ENCODE measurements at places on chromosomes 2 and 18.

DNA sequence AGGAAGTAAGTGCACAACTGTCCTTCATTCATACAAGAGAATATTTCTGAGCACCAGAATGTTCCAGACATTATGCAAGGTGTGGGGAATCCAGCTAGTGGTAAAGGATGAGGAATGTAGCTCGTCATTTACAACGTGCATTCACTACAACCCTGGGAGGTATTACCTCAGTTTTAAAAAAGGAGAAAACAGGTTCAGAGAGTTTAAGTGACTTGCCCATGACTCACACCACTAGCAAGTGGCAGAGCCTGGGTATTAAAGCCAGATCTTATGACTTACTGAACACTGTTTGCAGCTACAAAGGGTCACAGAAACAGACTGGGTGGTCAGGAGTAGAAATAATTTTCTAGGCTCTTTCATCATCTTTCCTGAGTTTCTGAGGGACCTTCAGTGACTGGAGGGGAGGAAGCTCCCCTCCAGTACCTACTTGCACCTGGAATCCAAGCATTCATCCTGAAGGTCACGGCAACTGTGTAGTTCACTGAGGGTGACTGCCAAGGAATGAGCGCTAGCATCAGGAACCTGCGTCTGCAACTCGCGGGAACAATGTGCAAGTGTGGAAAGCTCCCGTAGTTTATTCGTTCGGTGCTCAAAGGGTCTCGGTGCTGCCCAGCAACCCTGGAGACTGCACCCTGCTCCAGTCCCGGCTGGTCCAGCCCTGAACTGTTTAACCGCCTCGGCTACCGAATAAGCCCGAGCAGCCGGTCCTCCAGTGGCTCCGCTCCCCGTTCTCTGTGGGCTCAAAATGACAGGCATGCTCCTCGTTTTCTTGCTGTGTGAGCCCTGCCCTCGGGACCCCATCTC is 647 bp downstream of the CCDC121 start:
- DNase-seq, result peak; percentile 83

DNA sequence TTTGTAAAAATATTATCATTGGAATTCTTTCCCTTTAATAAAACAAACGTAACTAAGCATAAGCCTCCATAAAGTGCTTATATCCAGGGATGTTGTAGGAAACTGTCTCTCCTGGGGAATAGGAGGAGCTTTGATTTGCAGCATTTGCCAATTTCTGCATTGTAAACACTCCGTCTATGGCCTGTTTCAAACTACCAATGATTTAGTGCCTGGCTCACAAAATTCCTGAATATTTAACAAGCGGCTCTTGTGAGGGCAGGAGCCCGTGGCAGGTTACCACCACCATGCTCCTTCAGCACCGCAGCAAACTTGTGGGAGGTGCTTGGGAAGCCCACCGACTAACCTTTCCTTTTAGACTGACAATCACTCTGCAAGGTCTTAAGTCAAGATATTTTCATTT is 520.3 kb downstream of the SOX11 start:
- no peak for DNase-seq

DNA sequence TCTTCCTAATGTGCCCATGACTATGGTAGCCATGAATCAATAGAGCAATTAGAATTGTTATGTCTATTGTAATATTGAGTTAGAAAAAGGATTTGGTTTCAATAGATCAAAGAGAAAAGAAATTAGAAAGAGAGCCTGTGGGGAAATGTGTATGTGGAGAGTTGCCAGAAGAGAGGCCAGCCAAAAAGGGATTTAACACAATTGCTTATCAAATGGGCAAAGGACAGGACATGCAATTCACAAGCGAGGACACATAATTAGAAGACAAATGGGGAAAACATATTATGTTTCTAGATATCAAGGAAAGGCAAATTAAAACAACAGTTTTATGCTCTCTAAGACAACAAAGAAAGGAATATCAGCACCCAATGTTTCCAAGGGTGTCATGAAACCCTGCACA is 403.2 kb upstream of the KLHL29 start:
- DNase-seq, result no peak

GRCh38 chr18:63683152-63683551 is 19.6 kb upstream of the SERPINB11 start:
- DNase-seq, result no peak

DNA sequence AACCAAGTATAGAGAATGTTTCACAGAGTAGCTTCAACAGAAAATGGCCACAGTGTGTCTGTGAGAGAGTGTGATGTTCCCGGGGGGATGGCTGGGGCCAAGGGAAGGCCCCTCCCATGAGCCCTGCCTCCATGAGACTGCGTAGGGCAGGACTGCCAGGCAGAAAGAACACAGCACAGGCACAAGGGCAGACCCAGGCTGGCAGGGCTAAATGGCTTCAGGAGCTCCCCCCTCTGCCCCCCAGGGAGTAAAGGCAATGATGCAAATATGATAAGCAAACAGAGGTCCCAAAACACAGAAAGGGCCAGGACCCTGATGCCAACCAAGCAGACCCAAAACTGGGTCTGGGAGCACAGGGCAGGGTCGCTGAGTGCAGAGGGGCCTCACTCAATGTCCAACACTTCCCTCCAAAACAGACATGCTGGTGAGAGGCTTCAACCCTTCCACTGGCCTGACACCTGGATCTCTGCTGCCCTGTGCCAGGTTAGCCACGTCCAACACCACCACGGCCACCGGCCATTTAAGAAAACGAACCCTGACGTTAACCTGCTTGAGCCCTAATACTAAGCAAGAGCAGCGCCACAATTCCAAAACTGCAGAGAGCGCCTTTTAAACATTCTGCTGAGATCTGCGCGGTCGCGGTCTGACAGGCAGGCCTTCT is 90.3 kb downstream of the HDAC4 start:
- no peak for DNase-seq

DNA sequence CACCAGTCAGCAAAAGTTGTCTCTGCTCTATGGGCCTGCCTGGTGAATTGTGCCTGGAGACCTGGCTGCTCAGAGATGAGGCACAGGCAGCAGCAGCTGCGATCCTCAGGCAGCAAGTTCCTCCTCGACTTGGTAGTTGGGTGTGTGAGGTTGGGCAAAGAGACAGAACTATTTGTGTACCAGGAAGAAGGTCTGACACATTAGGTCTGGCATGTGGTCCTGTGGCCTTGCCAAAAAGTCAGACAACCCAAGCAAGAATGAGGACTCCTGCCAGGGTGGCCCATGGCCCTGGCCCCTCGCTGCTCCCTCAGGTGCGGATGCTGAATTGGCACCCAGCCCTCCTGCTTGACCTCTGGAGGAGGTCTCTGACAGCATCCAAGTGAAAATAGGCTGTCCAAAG is 192.7 kb downstream of the DYSF start:
- DNase-seq, result no peak

DNA sequence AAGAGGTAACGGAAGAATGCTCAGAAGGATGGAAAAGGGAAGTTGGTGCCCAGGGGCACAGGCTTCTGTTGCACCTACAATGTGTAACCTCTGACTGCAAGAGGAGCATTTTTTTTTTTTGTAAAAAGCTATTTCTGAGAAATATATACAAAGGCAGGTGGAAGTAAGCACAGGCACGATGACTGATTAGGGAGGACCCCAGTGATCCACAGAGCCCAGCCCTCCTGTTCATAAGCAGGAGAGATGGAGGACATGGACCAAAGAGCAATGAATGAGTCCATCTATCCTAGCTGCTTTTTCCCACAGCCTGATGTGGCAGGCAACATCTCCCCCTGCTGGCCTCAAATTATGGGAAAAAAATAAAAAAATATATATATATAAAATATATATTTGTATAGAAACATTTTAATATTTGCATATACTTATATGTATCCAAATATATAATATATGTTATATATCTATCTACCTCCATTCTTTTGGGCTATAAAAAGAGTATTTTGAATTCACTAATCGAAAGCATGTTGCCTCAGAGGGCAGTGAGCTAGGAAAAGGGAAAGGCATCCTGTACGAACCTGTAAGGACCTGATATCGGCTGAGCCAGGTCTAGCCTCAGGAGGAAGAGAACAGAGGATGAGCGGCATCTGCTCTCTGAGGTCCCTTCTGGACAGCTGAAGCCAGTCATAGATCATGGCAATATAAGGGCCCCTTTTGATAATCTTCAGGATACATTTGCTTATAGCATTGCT is 166.0 kb upstream of the STK17B start:
- DNase-seq, result peak; percentile 64

DNA sequence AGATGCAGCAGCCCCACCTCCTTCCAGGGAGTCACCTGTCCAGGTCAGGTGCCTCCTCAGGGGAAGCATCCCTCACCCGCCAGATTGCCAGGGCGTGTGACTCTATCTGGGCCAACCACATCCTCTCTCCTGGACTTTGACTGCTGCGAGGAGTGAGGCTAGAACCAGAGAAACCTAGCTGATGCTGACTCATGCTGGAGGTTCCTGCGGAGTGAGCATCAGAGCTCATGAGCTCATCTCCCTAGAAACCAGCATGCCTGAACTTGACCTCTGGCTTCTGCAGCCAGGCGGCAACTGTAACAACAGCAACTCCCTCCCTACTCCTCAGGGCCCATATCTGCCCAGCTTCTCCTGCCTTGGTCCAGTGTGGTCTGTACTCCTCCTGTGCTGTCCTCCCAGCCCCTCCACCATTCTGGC is 28.3 kb upstream of the NT5DC4 start:
- peak; percentile 95 for DNase-seq

GRCh38 chr2:50753234-50753633 is 278.7 kb downstream of the NRXN1 start:
- DNase-seq, result no peak

DNA sequence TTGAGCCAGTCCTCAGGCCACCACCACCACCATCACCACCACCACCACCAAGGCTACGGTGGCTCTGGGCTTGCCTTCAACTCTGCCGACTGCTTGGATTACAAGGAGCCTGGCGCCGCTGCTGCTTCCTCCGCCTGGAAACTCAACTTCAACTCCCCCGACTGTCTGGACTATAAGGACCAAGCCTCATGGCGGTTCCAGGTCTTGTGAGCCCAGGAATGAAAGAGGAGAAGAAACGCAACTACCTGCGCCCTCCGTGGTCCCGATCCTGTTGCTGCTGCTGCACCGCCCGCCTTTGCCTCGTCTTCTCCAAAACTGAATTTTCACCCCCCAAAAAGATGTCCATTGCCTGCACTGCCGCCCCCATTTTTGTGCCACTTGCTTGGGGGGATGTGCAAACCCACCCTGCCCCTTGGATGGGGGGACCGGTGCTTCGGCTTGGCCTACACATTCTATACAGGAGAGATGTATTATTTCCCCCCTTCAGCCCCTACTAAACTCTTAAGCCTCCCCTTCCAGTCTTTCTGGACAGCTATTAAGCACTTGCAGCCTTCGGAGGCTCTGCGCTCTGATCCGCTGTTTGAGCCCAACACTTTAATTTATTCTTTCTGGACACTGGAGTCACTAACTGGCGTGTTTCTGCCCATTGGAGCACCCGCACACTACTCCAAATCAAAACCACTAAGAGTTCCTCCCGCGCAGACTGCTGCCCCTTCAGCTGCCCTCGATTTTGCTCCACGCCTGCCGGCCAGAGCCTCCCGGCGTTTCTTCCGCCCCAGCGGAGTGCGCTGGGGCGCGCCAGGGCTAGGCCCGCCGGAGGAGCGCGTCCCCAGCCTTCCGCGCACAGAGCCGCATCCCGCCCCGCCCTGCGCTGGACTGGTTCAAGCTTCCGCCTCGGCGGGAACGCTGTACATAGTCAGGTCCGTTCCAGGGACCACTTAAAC is 5.7 kb downstream of the OTX1 start:
- peak; percentile 78 for DNase-seq

DNA sequence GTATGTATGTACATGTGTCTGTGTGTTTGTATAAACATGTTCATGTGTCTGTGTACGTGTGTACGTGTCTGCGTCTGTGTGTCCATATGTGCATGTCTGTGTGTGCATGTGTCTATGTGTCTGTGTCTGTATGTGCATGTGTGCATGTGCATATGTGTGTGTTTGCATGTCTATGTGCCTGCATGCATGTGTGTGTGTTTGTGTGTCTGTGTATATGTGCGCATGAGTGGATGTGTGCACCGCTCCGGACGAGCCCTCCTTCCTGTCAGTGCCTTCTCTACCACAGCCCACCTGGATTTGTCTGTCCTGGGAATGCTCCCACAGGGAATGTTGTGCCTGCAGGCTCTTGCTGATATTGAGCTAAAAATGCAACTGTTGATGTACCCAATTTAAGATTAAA is 113.3 kb upstream of the EPC2 start:
- no peak for DNase-seq

DNA sequence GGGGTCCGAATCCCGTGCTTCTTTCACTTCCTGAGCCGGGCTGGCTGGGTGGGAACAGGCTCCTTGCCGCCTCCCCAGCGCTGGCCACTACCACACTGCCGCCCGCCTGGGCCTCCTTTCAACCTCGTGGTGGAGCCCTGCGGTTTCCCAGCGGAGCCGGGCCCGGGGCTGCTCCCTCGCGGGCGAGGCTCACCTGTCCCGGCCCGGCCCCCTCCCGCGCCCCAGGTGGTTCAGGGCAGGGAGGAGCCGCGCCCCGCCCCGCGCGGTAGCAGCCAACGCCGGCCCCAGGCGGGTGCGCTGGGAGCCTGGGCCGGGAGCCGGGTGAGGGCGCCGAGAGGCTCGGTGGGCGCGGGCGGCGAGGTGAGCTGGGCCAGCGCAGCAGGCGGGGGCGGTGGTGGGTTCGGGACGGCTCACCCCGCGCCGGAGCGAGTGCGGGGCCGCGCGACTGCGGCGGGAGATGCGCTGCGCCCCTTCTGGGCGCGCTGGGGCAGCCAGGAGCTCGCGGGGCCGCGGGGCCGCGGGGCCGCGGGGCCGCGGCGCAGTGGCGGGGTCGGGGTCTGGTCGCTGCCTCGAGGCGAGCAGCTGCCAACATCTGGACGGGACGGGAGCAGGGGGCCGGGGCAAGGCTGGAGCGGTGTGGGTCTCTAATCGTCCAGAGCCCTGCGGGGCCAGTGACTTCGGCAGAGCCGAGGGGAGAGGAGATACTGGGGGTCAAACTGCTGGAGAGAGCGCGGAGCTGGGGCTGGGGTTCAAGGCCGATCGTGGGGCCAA is at the start of gene LYPD6B:
TSS of gene LYPD6B (plus strand) at position 258 of the 771 bp plus-strand sequence. CDS start 92,250 bp downstream, outside the sequence.
- peak; percentile 21 for DNase-seq

- DNase-seq, result no peak
These were observed 23.2 kb downstream of the SLC40A1 start for GRCh38 chr2:189557373-189557772.

- DNase-seq, result no peak
These were observed 54.4 kb upstream of the LINC00305 start for GRCh38 chr18:64203295-64203694.

- no peak for DNase-seq
These were observed 68.3 kb upstream of the ACYP2 start for GRCh38 chr2:54047091-54047490.
